Astrocyte (in vitro differentiated cells and primary cell): ENCODE measurements at places on chromosomes 1 and 21.

- no peak for DNase-seq
Observed at GRCh38 chr1:18727956-18728355, 97.3 kb downstream of the PAX7 start.

DNA sequence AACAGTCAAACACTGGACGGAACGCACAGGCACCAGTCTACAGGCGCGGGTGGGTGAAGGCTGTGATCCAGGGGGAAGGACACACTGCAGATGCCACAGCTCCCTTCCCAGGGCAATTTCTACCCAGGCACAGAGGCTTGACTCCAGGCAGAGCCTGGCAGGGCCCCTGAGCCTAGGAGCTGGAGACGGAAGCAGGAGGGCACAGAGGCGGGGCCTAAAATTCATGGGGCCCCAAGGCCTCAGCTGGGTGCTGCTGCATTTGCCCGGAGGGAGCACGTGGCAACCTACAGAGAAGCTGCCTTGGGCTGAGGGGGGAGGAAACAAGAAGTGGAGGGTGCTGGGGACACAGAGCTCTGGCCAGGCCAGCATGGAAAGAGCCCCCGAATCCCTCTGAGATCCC lies 41.2 kb downstream of the UBE2G2 start:
- DNase-seq, result no peak

DNA sequence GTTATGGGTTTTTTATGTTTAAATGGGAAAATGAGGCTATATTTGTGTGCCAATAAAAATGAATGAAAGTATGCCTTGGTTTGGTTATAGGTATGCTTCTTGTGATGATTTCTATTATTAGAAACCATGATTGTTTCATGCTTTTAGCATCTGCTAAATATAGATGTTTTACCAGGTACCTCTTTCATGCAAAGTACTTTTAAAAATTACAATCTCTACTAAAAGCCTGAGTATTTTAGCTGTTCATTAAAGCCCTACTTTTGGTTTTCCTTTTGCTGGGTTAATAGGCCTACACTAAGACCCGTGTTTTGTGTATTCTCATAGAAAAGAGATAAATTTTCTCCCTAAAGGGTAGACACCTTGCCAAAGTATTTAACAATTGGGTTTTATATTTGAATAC lies 32.0 kb downstream of the MTF2 start:
- DNase-seq, result no peak

DNA sequence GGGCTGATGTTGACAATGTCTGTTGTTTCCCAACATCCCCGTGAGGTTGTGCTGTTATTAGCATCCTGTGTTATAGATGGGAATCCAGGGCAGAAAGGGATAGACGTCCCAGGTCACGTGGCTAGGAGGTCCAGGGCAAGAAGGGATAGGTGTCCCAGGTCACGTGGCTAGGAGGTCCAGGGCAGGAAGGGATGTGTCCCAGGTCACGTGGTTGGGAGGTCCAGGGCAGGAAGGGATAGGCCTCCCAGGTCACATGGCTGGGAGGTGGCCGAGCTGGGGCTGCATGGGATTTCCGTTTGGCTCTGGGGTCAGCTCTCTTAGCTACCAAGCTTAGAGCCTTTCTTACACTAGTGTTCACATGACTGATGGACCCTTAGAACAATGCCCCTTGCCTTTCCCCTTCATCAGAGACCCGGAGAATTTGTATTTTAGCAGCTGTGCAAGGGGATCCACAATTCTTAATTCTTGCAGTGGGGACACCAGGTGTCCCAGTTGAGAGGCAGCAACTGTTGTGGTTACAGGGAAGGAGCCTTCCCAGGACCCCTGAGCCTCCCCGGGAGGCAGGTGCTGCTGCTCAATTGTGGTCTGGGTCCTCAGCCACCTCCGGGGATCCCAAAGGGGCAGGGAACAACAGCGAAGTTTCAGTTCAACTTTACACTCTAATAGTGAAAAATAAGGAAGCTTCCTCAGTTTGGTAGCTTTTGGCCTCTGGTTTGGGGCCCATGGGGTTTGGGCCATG lies 69.2 kb downstream of the UMODL1 start:
- DNase-seq, result no peak

DNA sequence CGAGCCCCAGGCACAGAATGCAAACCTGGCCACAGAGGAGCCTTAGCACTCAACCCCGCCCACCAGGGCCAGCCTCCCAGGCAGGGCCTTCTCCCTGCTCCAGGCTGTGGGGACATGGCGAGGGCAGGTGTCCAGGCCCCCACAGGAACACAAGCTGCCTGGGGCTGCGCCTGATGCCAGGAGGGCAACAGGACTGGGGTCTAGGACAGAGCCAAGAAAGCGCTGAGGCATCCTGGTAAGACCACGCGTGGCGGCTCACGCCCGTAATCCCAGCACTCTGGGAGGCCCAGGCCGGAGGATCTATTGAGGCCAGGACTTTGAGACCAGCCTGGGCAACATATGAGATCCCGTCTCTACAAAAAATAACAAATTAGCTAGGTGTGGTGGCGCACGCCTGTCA lies 59.1 kb downstream of the MEGF6 start:
- no peak for DNase-seq
